ENCODE measurements at places on chromosomes 4 and X.

- no peak for DNase-seq
Observed at GRCh38 chrX:98029861-98030260, 1146.2 kb downstream of the RPA4 start.

GRCh38 chrX:54386314-54386713 lies 28.5 kb upstream of the WNK3 start:
- DNase-seq: no peak

- DNase-seq: no peak
Observed at GRCh38 chrX:135985973-135986310, 707 bp downstream of the SLC9A6 start.

- no peak for DNase-seq
Observed at GRCh38 chr4:145888393-145888792, 50.2 kb downstream of the ZNF827 start.

DNA sequence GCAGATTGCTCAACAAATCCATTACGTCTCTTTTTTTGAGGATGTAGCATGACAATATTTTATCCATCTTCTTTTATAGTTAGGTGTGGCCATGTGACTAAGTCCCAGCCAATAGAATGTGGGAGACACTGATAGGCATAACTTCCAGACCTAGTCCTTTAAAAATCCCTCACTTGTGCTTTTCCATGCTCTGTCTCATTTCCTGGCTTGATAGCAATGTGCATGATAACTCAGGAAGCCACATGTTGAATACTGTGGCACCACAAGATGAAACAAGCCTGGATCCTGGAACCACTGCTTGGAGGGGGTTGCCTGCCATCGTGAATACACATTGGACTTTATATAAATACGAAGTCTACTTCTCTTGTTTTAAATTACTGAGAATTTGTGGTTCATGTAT lies 184.0 kb upstream of the NEIL3 start:
- no peak for DNase-seq

DNA sequence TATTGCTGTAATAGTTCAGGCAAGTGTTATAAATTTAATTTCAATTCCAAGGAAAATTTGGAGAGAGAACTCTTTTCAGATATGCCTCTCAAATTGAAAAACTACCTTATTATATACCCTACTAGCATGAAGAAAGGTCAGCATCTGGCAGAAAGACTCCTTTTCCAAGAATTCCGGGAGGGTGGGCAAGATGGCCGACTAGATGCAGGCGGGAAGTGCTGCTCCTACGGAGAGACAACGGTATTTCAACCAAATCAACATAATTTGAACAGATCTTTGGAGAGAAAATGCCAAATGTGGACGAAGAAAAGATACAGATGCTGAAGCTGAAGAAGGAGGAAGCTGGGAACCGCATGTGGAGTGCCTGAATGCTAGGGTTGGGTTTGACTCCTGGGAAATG lies 53.8 kb upstream of the INTU start:
- DNase-seq: no peak

DNA sequence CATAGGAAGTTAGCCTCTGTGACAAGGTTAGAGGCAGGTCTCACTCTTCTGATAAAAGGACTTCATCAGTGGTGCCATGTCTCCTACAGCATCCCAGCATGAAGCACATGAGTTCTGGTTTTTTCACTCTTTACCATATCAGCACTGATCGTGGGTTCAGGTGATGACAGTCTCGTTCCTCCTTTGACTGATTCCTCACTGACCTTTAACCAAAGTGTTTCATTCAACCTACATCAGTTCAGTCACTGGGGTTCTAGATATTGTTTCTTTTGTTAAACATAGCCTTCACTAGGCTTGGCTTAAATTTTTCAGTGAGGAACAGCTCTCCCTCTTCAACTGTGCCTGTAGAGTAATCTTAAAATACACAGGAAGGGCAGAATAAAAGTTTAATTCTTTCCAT lies 9.6 kb upstream of the MAGEA8 start:
- DNase-seq: no peak

- DNase-seq: no peak
Observed at GRCh38 chr4:177611974-177612664, 169.9 kb upstream of the AGA start.

GRCh38 chr4:155914782-155915181 lies 11.3 kb downstream of the TDO2 start:
- no peak for DNase-seq

DNA sequence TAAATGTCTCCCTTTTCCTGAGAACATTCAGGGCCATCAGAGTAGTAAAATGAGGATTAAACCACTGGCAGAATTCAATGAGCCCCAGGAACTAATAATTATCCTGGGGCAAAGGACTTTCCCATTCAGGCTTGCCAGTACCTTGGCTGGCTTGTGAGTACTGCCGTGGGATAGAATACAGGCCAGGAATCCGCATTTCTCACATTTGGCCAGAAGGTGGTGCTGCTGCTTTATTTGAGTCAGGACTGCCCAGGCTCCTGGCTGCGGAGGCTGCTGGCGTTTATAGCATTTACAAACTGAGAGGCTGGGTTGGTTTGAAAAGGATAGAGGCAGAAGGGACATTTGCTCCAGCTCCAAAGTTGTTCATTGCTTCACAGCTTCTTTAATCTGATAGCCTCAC lies 91.4 kb downstream of the RTL9 start:
- peak; percentile 55 for DNase-seq

- no peak for DNase-seq
Observed at GRCh38 chrX:106177106-106177981, 9.2 kb downstream of the PWWP3B start.

DNA sequence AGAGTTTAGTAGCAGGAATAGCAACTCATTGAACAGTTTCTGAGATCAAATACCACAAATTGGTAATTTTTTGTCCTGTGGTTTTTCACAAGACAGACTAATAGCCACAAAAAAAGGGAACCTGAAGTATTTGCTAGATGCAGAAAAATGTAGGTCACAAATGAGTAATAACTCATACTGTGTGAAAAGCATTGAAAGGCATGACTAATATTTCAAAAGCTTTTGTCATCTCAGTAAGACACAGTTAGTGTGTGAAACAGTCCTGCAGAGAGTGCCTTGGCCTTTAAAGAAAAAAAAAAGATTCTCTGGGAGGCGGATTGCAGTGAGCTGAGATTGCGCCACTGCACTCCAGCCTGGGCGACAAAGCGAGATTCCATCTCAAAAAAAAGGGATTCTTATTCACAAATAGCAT lies 31.4 kb upstream of the SLC25A31 start:
- DNase-seq: peak; percentile 81

DNA sequence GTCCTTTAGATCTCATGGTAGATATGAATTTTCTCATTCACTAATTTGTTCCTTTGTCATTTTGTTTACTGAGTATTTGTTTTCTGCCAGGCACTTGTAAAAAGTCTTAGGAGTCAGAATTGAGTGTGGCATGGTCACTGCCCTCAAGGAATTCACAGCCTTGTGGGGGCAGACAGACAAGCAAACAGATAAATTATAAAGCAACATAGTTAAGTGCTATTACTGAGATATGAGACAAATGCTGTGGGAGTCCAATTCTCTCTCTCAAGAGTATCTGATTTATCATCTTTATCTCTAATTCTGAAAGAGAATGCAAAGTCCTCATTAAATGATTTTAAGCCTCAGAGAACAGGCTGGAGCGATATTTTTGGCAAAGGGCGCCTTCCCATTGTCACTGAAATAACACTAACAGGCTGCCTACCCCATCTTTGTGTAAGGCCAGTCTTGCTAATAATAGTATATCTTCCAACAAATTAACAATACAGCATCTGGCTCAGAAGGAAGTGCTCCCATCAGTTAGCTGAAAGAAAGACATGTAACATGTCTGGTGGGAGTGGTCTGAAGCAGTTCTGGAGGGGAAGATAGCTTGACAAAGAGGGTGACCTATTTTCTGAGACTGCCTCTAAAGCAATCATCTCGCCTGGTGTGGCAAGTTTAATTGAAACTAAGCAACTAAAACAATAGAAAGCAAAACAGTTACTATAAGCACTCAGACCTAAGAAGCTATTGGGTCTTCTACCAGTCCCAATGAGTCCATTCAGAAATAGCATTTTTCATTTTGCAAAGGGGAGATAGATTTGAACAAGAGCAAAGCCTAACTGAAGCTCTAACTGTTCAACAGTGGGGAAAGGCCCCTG lies 61.5 kb upstream of the AMOT start:
- no peak for DNase-seq

GRCh38 chr4:182863501-182863900 lies 53.7 kb downstream of the DCTD start:
- peak; percentile 32 for DNase-seq

- DNase-seq: no peak
Observed at GRCh38 chr4:16050669-16051068, 33.2 kb downstream of the PROM1 start.

DNA sequence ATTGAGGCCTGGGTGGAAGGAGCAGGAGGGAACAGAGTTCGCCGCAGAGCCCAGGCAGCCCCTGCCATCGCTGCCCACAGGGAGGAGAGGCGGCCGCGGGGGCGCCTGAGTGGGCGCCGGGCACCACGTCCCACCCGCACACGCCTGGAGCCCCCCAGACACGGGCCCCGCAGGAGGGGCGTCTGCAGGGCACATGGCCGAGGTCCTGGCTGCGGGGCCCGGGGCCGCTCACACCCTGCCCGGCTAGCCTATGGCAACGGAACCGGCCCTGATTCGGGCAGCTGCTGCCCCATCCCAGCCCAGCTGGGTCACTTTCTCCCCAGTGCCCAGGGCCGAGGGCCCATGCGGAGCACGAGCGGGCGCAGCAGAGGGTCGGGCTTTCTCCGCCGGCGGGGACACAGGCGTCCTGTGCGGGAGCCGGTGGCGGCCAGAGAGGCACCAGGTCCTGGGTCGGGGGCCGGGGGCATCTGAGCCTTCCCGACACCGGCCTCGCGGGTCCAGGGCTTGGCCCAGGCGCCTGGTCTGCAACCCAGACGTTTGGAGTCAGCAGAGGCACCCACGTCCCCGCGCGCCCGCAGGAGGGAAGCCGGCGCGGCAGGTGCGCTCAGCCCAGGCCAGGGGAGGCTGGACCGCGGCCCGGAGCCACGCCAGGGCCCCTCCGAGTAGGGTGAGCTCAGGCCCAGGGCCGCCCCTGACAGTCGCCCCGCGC lies 91.2 kb downstream of the FAM53A start:
- DNase-seq: no peak

DNA sequence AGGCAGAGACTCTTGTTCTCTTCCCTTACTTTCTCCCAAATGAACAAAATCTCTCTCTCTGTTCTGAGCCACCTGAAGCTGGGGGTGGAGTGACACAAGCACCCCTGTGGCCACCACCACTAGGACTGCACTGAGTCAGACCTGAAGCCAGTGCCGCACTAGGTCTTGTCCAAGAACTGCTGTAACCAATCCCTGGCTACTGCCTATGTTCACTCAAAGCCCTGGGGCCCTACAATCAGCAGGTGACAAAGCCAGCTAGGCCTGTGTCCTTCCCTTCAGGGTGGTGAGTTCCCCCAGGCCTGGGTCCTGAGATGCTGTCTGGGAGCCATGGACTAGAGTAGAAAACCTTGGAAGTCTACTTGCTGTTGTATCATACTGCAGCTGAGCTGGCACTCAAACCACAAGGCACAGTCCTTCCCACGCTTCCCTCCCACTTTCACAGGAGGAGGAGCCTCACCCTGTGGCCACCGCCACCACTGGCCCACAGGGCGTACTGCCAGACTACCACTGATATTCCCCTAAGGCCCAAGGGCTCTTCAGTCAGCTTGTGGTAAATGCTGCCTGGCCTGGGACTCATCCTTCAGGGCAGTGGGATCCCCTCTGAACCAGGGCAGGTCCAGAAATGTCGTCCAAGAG lies 119.1 kb downstream of the RTL9 start:
- no peak for DNase-seq

- no peak for DNase-seq
Observed at GRCh38 chr4:20430259-20430941, 178.7 kb downstream of the SLIT2 start.

DNA sequence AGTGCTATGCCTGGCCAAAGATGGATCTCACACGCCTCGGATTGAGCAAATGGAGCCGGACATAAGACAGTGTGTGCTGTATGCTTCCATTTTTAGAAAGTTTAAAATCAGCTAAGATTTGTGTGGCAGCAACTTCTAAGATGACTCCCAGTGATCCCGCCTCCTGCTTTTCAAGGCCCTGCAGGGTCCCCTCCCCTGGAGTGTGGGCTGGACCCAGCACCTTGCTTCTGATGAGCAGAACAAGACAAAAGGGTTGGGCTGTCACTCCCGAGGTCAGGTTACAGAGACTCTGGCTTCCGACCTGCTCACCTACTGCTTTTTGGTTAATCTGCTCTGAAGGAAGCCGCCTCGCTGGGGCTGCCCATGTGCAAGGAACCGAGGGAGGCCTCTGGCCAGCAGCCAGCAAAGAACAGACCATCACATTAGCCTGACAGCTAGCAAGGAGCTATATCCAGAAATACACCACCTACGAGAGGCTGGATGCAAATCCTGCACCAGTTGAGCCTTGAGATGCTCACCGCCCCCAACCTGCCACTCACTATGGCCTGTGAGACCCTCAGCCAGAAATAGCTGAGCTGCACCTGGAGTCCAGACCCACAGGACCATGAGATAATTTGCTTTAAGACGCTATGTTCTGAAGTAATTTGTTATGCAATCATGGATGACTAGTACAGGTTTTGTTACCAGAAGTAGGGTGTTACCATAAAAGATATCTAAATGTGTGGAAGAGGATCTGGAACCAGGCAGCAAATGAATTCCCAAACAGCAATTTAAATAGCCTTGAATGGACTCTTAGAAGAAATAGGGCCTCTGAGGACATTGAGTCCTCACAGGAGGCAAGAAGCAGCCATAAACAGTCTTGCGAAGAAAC lies 47.6 kb downstream of the CRMP1 start:
- DNase-seq: no peak

Measured in inflammatory macrophage (primary cell).